Cardiac ventricle fibroblast (primary cell): ENCODE measurements at places on chromosomes 3 and 15. TPM values are rescaled to one million over a fixed set of nuclear protein-coding genes. Genes with fewer than 3 reads are reported as not detected.

MKRN3 gene
- 0.37 TPM in 1 of 2 replicates, not detected in the other for total RNA-seq

SERPINI2 gene
- not detected in 2 replicates for total RNA-seq

BOC gene
- 16.6 and 23.2 TPM in 2 replicates for total RNA-seq

SCN5A gene
- 0.05 and 0.44 TPM in 2 replicates for total RNA-seq

RBMS3 gene
- 36.0 and 42.0 TPM in 2 replicates for total RNA-seq

AQR gene
- 10.3 and 12.0 TPM in 2 replicates for total RNA-seq

GOLGA6A gene
- total RNA-seq: not detected in 2 replicates

SEMA3G gene
- total RNA-seq: 0.06 and 0.10 TPM in 2 replicates

GHRL gene
- not detected in 2 replicates for total RNA-seq

P2RY1 gene
- 2.1 and 2.6 TPM in 2 replicates for total RNA-seq

FGF7 gene
- 129 and 165 TPM in 2 replicates for total RNA-seq

COLQ gene
- total RNA-seq: 0.93 and 1.6 TPM in 2 replicates

ONECUT1 gene
- total RNA-seq: not detected in 2 replicates

GOLGA6L7 gene
- total RNA-seq: not detected in 2 replicates

P2RY14 gene
- not detected in 2 replicates for total RNA-seq

ANKRD63 gene
- not detected in 2 replicates for total RNA-seq

PRR23E gene
- not detected in 2 replicates for total RNA-seq

NCEH1 gene
- total RNA-seq: 1.5 and 2.2 TPM in 2 replicates

SI gene
- not detected in 2 replicates for total RNA-seq

RTP3 gene
- not detected in 2 replicates for total RNA-seq

VEPH1 gene
- total RNA-seq: 25.2 and 43.9 TPM in 2 replicates

SYNM gene
- total RNA-seq: 1.8 TPM in 2 replicates

CYP19A1 gene
- total RNA-seq: 0.83 and 1.1 TPM in 2 replicates

MCTP2 gene
- 1.2 and 5.2 TPM in 2 replicates for total RNA-seq

ACTRT3 gene
- total RNA-seq: 4.5 and 6.4 TPM in 2 replicates

SERINC4 gene
- total RNA-seq: not detected in 2 replicates

C3orf22 gene
- not detected in 2 replicates for total RNA-seq

DCLK3 gene
- total RNA-seq: not detected in 2 replicates

PLSCR5 gene
- not detected in 2 replicates for total RNA-seq

SRGAP3 gene
- total RNA-seq: 2.8 and 3.7 TPM in 2 replicates

LARP6 gene
- total RNA-seq: 65.8 and 133 TPM in 2 replicates

MELTF gene
- 41.9 and 42.7 TPM in 2 replicates for total RNA-seq

ADAMTS17 gene
- total RNA-seq: 0.31 and 0.49 TPM in 2 replicates

GPR62 gene
- 0.12 TPM in 1 of 2 replicates, not detected in the other for total RNA-seq

AADACL2 gene
- total RNA-seq: not detected in 2 replicates

GOLGA8H gene
- total RNA-seq: 0.15 and 0.81 TPM in 2 replicates
